Activated T-helper 9 cell treated with anti-CD3 and anti-CD28 coated beads, Interleukin-2, amount 50 U/mL, for 16 hours (primary cell): ENCODE measurements at places on chromosomes 2 and 18.
A peak's percentile ranks its signal among the peaks of the same experiment; 100 is the strongest.

GRCh38 chr18:63236406-63236805 lies 83.2 kb downstream of the BCL2 start:
- DNase-seq = no peak

DNA sequence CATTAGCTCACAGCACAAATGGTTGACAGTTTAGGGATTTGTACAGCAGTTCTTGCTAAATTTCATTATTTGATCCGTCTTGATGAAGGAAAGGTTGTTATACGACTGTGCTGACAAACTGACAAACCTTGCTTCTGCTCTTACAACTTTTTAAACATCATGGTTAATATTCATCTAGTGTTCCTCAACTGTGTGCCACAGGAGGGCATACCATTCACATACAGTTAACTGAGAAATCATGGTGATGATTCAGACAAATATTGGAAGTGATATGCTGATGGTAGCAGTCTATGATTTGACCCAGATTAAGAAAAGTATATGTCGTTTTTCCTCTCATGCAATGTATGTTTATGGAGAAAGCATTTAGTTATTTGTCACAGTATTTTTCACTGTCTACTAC lies 129.8 kb upstream of the FSIP2 start:
- DNase-seq = no peak

GRCh38 chr18:57973889-57974288 lies 70.1 kb upstream of the NEDD4L start:
- DNase-seq = no peak

DNA sequence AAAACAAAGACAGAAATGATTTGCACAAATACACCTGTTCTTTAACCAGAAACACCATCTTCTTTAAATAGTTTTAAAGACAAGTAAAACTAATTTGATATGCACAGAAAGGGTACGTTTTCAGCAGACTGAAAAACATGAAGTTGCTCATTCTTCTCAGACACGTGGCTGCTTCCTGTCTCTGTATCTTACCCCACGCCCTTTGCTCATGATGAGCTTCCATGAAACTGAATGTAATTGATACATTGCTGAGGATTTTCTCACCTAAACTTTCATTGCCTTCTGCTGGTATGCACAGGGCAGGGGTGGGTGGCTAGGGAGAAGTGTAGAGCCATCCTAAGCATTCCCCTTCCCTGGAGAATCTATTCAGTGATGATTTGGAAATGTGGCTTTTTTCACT lies 644.3 kb downstream of the BCL11A start:
- DNase-seq = no peak

DNA sequence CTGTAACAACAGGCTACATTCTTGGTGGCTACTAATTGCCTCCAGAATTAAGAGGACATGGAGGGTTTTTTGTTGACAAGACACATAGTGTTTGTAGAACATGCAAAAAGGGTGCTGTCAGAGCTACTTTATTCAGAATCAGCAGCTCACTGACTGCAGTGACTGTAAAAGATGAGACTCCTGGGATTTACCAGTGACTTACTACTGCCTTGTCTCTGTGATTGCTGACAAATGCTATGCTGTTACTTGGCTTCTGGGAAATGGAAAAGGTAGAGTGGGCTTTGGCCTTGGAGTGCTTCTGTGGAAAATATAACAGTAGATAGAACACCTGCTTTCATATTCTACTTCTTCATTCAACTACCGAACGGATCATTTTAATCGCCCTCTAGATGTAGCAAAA lies 47.8 kb downstream of the GREB1L start:
- no peak for DNase-seq

DNA sequence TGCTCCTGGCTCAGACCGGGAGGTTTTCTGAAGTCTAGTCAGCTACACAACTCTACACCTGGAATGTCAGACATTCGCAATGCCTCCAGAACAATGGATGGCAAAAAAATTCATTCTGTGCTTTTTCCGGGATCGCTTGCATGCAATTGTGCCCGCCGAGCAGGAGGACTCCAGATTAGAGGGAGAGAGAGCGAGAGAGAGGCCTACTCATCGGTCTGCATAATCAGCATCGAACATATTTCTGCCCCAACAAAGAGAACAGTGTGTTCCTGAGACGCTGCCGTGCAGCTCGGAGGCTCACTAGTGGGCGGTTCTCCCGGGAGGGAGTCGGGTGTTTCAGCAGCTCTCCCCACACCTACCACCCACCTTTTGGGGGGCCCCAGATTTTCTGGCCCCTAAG lies 117.1 kb downstream of the KLHL29 start:
- DNase-seq = no peak

- no peak for DNase-seq
Measured at GRCh38 chr2:239803766-239804115, 221.4 kb downstream of the NDUFA10 start.

GRCh38 chr2:7357993-7358392 lies 440.8 kb downstream of the RNF144A start:
- no peak for DNase-seq

DNA sequence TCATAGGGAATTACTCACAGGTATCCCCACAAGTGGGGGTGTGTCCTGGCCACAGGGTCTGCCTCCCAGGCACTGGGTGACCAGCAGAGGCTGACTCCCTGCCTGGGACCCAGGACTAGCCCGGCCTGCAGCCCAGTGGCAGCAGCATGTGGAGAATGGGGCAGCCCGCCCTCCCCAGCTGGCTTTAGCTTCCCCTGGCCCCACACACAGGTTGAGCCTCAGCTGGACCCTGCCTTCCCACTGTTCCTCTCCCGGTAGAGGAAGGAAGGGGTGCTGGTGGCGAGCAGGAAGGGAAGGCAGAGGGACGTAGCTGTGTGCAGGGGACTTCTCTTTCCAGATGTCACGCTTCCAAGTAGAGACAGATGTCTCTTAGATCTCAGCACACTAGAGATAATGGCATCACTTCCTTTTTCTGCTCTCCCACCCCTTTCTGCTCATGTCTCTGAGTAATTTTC lies 51.4 kb downstream of the EMILIN2 start:
- no peak for DNase-seq

- DNase-seq = peak; percentile 89
Measured at GRCh38 chr2:61470965-61471904, at the start of gene USP34. TSS of gene USP34 (minus strand) at chr2:61471087. CDS start at chr2:61470692, 395 bp downstream.

DNA sequence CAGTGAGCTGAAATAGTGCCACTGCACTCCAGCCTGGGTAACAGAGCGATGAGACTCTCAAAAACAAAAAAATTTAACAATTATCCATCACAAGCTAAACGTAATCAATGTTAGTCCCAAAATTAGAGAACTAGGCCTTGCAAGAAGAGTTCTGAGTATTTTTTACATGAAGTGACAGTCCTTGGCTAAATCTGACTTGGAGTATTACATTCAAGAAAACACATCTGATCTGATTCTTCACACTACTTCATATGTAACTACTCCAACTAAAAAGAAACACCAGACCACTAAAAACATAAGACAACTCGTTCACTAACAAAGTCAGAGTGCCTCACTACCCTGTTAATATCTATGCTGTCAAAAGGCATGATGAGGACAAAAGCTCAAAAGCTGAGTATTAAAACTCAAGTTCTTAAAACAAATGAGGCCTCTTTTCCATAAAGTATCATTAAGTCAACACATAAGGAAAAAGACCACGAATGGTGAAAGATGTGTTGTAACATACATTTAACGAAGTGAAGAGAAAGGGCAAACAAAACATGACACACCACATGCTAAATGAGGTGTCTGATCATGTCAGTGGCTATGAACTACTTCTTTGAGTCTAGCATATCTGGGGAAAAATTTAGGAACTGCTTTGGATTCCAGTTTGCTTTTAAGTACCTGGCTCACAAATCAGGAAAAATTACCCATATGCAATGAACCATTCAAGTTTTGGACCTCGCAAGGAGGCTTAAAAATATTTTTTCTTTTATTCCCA lies 42.4 kb downstream of the TRIP12 start:
- no peak for DNase-seq

DNA sequence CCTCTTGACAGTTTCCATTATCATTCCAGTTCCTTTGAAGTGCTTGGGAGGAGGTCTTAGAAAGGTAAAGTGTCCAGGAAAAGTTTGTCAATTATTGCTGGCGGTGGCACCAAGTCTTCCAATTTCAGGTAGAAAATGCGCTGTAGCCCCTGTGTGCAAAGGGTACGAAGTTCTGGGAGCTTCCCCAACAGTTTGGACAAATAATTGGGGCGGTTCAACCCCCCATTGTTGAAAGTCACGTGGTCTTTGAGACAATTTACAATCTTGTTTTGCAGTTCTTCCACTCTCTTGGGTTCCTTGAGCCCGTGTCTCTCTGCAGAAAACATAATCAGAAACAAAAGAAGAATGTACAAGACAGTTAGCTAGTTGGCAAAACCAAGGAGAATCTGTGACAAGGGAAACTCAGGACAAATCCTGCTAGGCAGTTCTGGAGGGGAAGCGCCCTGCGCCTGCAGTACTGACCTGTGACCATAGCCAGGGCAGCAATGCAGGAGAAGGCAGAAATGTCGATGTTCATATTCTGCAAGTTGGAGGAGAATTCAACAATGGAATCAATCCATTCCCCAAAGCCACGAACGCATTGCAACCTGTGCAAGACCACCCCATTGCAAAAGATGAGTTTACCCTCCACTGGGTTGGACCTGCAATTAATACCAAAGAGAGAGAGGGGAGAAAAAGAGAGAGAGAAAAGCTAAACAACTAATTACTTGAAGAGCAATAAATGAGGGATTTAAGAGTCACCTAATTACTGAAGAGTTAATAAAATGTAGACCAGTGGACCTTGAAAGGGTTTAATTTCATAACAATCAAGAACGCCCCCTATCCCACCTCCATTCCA lies 6.6 kb downstream of the NR4A2 start:
- DNase-seq = no peak

DNA sequence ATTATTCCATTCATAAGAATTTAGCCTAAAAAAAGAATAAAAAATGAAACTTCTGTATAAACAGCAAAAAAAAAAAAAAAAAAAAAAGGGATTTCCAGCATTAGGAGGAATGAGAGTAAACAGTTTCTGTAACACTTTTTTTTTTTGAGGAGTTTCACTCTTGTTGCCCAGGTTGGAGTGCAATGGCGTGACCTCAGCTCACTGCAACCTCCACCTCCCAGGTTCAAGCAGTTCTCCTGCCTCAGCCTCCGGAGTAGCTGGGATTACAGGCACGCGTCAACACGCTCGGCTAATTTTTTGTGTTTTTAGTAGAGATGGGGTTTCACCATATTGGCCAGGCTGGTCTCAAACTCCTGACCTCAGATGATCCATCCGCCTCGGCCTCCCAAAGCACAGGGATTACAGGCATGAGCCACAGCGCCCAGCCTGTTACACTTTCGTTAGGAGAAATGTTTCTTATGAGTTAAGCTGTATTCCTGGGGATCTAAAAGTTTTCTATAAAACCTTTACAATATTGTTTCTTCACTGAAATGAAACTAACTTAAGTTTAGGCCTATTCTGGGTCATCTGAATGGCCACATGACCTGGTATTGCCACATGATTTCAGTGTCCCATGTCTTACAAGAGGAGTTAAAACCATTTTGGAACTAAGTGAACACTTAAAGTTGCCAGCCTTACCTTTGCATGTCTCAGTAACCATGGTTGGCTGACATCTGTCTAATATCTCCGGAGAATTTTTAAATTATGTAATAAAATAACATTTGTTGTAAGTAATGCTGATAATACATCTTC lies 17.5 kb downstream of the SMAD2 start:
- no peak for DNase-seq

DNA sequence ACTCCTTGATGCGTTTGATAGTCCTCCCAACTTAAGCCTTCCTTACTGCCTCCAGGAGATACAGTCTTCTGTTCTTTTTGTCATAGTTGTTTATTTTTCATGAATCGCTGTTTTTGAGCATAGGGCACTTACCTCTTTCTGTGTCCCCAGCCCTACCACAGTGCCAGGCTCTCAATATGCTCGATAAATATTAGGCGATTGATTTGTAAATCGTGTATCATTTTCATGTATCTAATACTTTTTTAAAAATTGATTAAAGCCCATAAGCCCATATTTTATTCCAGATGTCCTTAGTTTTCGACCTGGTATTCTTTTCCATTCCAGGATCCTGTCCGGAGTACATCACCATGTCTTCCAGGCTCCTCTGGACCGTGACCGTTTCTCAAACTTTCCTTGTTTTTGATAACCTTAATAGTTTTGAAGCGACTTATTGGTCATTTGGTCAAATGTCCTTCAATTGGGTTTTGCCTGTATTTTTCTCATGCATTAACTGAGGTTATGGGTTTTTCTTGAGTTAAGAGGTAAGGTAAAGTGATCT lies 444 bp upstream of the MMADHC start:
- DNase-seq = no peak

DNA sequence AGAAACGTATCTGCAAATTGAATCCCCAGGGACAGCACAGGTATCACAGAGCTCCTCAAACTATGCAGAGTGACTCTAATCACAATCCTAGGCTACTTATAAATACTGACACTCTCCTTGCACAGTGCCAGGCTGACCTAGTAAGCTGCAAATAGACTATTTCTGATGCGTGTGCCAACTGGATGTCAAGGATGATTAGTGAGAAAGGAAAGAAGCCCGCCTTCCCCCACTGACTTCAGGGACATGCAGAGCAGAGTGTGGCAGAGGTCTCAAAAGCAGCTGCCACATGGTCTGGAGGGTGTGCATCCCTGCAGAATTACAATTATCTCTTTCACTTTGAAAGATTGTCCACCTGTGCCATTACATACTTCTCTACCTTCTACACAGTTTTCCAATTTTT lies 235.6 kb downstream of the CPS1 start:
- DNase-seq = no peak

- no peak for DNase-seq
Measured at GRCh38 chr2:232255033-232255432, 123.5 kb upstream of the ALPP start.

- no peak for DNase-seq
Measured at GRCh38 chr18:55419947-55420664, 167.9 kb downstream of the TCF4 start.

GRCh38 chr18:44799382-44799906 lies 118.8 kb downstream of the SETBP1 start:
- DNase-seq = no peak

GRCh38 chr2:44918095-44918775 lies 23.3 kb upstream of the SIX3 start:
- no peak for DNase-seq

GRCh38 chr18:47251289-47252120 lies at the start of gene SKOR2:
TSS of gene SKOR2 (minus strand) at chr18:47251660. CDS start at chr18:47249183, 2,477 bp downstream.
- DNase-seq = no peak

DNA sequence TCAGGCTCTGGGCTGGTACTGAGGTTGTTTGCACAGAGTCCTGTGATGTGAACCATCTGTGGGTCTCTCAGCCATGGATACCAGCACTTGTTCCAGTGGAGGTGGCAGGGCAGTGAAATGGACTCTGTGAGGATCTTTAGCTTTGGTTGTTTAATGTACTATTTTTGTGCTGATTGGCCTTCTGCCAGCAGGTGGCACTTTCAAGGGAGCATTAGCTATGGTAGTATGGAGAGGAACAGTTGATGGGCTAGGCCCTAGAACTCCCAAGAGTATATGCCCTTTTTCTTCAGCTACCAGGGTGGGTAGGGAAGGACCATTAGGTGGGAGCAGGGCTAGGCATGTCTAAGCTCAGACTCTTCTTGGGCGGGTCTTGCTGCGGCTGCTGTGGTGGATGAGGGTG lies 257.0 kb upstream of the GYPC start:
- no peak for DNase-seq

GRCh38 chr2:29108225-29108624 lies 7.0 kb upstream of the CLIP4 start:
- no peak for DNase-seq

- DNase-seq = no peak
Measured at GRCh38 chr2:75466708-75467311, 93.9 kb downstream of the EVA1A start.

- no peak for DNase-seq
Measured at GRCh38 chr18:6755107-6755506, 25.6 kb downstream of the ARHGAP28 start.

- DNase-seq = no peak
Measured at GRCh38 chr18:40485318-40485717, 1469.7 kb upstream of the PIK3C3 start.
